ENCODE measurements at places on chromosomes 6 and 20. TPM values are rescaled to one million over a fixed set of nuclear protein-coding genes. Genes with fewer than 3 reads are reported as not detected.

The CRIP3 gene
- 0.64 TPM for total RNA-seq

DNA sequence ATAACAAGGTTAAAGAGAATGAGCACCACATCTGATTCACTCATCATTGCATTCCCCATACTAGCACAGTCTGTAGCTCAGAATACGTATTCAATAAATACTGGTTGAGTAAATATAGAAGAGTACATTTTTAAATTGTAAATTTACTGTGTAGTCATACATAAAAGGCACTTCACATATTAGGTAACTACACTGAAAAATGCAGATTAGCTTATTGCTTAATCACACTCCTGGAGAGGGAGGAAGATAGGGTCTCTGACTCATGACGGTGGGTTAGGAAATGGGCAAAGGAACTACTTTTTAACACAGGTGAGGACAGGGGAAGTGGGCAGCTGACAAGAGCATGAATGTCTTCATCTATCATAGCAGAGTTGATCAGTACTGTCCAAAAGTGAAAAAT is 133.2 kb downstream of the TBC1D32 start:
- DNase-seq: no peak

- DNase-seq: no peak
These were observed 567.3 kb upstream of the BTBD3 start for GRCh38 chr20:11350126-11351005.

DNA sequence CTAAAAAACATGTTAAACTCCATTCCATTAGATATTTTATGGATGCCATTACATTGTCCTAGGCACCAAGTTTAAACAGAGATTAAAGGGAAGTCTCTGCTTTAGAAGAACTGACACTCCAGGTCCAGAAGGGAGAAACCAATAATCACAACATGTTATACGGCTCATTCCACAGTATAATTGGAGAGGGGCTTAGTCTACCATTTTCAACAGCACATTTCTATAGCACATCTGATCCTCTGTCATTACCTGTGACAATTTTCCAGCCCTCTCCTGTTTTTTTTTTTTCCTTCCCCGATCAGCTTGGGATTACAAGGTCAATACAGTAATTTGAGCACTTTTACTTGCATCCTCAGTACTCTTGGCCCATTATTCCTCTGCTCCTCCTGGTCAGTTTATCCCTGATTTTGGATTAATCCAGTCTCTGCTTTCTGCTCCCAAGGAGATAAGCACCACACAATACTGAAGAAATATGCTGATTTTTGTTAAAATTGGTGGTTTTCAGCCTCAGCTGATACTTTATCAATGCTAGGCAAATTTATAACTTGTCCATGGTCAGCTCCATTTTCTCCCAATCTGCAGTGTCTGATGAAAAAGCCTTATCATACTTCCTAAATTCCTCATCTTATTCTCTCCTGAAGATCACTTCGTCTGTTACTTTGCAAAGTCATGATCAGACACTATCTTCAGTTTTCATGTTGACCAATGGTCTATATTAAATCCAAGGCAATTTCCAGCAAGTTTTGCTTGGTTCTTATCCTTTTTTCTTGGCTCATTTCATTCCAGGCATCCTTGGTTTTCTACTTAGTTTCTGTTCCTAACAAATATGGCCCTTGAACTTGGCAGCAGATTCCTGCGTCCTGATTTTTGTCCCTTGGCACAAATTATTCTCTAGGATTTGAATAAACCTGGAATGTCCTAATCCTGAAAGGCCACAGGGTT is 30.8 kb upstream of the SYNCRIP start:
- no peak for DNase-seq

GRCh38 chr6:49892280-49892679 is 25.9 kb upstream of the CRISP1 start:
- DNase-seq: no peak

GRCh38 chr6:11460001-11460668 is 77.4 kb upstream of the TMEM170B start:
- DNase-seq: no peak

- no peak for DNase-seq
These were observed 31.8 kb downstream of the PSMB9 start for GRCh38 chr6:32885698-32886286.

- DNase-seq: no peak
These were observed 38.7 kb upstream of the PDE10A start for GRCh38 chr6:165701564-165702354.

DNA sequence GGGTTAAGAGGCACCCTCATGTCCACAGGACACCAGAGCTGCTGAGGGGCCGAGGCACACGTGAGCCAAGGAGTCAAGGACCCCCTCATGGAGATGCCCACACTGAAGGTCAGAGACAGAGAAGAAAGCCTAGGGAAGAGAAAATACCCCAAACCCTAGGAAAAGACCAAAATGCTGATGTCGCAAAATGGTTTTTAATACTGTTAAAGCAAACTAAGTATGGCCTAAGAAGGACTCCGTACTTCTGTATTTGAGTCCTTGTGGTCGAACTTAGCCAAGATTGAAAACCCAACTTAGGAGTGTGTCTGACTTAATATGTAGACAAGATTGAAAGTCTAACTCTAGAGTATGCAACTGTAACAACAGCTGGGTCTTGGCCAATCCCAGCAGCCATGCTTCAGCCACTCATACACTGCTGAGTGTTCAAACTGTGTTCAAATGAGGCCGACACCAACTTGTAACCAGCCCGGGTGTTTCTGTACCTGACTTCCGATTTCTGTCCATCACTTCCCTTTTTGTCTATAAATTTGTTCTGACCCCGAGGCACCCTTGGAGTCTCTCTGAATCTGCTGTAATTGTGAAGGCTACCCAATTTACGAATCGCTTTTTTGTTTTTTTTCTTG is 92.6 kb upstream of the AGPAT4 start:
- no peak for DNase-seq

- no peak for DNase-seq
These were observed 28.8 kb downstream of the FAM8A1 start for GRCh38 chr6:17628873-17629272.

All from Panc1 (cell line).